Left lobe of liver (tissue), 2 donors: ENCODE measurements at places on chromosomes 3 and 15. TPM values are rescaled to one million over a fixed set of nuclear protein-coding genes. Genes with fewer than 3 reads are reported as not detected.

GP5 gene
- 0.10 TPM for total RNA-seq

C3orf70 gene
- total RNA-seq, result 0.28 TPM

- DNase-seq, result no peak
Observed at GRCh38 chr3:72375237-72376076, 472.8 kb downstream of the SHQ1 start.

DNA sequence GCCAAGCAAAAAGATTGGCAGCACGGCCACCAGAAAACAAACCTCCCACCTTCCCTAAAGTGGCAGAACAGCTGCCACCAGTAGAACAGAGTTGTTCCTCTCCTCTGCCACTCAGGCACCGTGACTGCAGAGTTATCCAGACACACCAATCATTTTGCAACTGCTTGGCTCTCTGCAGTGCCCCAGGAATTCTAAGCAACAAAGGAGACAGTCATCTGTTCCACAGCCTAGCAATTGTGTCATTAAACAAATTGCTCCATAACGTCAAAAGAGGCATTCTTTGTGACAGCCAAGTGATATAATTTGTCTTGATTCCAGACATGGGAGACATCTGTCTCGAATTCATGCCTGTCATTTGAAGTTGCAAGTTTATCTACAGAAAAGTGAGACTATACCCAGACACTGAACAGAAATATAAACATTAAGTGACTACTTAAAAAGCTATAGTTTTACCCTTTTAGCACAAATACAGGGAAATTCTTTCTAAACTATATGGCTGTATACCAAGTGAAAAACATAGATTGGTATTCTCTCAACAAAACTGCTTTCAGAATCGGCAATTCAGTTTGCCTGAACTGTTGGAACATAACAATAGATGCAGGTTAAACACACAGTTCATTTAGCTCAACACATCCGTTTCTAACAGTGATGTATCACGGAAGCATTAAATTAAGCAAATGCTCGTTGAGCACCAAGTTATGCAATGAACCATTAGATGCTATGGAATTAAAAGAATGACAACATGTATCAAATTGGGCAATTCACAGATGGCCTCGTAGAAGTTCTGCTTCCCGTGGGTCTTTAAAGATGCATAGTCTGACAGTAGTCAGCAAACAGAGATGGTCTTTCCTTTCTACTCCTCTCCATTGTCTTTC is 281.3 kb downstream of the FGF12 start:
- no peak for DNase-seq

- DNase-seq, result no peak
Observed at GRCh38 chr3:120280026-120280425, 5.0 kb downstream of the GPR156 start.

DNA sequence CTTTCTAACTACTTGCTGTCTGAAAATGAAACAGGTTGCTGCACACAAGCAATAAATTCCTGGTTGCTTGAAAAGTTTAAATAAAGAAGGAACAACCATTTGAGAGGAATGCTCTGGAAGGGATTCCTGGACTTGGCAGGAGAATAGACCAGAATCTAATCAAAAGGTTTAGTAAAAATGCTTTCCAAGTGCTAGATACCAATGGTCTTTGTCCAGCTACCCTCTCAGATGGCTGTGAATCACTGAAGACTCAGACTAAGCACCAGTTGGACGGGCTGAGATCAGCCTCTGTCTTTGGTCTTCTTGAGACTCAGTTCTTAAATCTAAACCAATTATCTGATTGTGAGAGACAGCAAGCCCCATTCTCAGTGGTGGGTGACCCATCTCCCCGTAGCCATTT is 27.7 kb upstream of the LPP start:
- no peak for DNase-seq

DNA sequence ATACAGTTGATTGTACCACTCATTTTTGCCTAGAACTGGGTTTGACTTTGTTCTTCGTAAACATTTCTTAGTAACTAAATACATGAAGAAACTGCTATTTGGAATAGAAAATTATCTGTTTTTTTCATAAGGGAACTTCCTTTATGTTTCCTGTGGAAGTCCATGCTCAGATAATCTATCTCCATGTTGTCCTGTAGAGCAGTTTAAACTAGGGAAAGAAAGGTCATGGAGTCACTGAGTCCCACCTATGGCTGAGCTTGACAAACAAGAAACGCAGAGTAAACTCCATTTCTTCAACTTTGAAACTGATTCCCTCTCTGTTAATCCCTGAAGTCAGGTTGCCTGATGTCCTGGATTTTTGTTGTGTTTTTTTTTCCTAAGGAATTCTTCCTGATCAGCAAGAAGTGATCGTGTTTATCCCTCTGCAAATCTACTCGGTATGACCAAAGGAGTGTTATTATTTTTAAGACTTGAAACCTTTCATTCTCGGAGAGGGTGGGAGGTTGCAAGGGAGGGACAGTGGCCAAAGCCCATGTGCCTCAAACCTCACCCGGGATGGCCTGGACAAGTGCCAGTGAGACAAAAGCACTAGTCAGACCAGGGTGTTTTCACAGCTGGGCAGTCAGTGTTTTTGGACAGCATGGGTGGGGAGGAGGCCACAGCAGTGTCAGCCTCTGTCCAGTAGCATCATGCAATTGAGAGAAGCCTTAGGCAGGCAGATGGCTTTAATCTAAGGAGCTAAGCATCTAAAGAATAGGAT is 129.8 kb upstream of the PHLDB2 start:
- no peak for DNase-seq
